Activated CD4-positive, alpha-beta T cell treated with anti-CD3 and anti-CD28 coated beads for 36 hours (primary cell): ENCODE measurements at places on chromosomes 13 and 19. TPM values are rescaled to one million over a fixed set of nuclear protein-coding genes. Genes with fewer than 3 reads are reported as not detected.

DNA sequence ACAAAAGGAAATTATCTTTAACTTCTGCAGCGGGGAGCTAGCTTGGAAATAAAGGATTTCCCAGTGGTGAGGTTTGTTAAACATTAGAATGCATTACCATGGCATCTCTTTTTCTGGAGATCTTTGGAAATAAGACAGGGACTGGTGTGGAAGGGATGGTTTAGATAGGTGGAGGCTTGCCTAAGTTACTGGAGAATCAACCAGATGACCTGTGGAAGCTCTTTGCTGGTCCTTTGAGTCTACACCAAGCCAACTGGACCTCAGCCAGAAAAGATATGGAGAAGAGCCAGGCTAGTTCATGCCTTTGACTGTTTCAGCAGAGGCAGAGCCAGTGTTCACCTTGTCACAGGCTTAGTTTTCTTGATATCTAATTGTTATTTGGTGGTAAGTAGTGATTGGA is 134.7 kb downstream of the KCNRG start:
- no peak for DNase-seq
- peaks cover 7% of the 10 kb centered on the region for H3K27me3 ChIP-seq
- H3K36me3 ChIP-seq, result no peaks in the 10 kb centered on the region
- H3K4me1 ChIP-seq, result peaks cover 18% of the 10 kb centered on the region

DNA sequence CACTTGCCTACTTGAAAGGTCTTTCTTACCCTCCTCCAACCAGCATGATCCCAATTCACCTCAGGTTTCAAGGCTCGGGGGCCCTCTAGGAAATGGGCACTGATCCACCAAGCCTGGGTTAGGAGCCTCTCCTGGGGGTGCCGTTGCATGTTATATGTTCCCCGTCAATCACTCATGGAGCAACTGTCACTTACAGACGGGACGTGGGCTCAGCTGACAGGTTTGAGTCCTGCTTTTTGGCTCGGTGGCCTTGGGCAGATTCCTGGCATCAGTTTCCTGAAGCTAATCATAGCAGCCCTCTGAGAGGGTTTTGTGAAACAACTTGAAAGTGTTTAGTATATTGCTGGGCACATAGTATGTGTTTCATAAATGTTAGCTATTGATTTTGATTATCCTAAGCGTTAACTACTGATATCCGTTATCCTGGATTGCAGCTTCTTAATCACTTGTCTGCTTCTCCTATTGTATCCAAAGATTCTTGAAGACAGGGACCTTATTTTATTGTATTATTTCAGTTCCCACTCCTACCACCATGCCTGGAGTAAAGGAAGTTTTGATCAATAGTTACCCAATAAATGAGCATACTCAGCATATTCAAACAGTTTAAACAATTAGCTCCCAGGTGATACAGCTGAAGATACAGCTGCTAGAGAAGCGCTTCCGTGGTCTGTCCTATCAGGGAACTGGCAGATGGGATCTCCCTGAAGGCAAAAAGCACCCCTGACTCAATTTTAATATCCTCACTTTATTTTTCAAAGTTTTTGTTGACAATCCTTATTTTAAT is 57.9 kb downstream of the RFC3 start:
- no peaks in the 10 kb centered on the region for H3K27me3 ChIP-seq
- H3K36me3 ChIP-seq, result peaks cover 8% of the 10 kb centered on the region
- H3K4me3 ChIP-seq, result no peak overlapping the region
- H3K4me1 ChIP-seq, result no peaks in the 10 kb centered on the region
- H3K27ac ChIP-seq, result no peak overlapping the region
- no peak for DNase-seq

- H3K4me3 ChIP-seq, result no peak overlapping the region
- peaks cover 29% of the 10 kb centered on the region for H3K27me3 ChIP-seq
- no peaks in the 10 kb centered on the region for H3K4me1 ChIP-seq
- H3K36me3 ChIP-seq, result no peaks in the 10 kb centered on the region
Observed at GRCh38 chr19:33304371-33304759, 2.0 kb upstream of the CEBPA start.

- no peak for DNase-seq
- no peak overlapping the region for H3K4me3 ChIP-seq
- H3K4me1 ChIP-seq, result peaks cover 87% of the 10 kb centered on the region
- peak overlapping the region; percentile 24 for H3K27ac ChIP-seq
- H3K36me3 ChIP-seq, result peaks cover 23% of the 10 kb centered on the region
Observed at GRCh38 chr19:19448238-19448544, 42.7 kb downstream of the GATAD2A start.

- H3K27ac ChIP-seq, result peak overlapping the region; percentile 11
- no peaks in the 10 kb centered on the region for H3K4me1 ChIP-seq
- no peak for DNase-seq
- no peaks in the 10 kb centered on the region for H3K27me3 ChIP-seq
Observed at GRCh38 chr13:47945738-47946137, 55.3 kb downstream of the SUCLA2 start.

- no peaks in the 10 kb centered on the region for H3K4me1 ChIP-seq
- DNase-seq, result peak; percentile 84
- H3K4me3 ChIP-seq, result no peak overlapping the region
- no peak overlapping the region for H3K27ac ChIP-seq
- peaks cover 12% of the 10 kb centered on the region for H3K27me3 ChIP-seq
Observed at GRCh38 chr19:4172861-4173473, 9.4 kb downstream of the SIRT6 start.

DNA sequence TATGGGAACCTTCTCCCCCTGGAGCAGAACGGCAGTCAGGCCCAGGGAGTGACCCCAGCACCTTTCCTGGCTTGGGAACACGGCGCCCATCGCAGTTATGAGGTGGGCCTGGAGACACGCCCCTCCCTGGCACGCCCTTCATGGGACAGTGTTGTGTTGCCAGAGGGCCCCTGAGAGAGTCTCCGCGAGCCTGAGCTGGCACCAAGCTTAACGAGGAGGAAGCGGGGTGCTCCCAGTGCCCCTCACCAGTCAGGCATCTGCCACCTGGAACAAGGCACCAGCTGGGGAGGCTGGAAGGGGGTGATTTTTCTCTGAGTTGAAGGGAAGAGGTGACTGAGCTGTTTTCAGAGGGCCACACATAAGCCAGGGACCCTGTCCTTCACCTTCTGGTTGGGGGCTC is 180.6 kb downstream of the KDM4B start:
- no peak for DNase-seq
- no peaks in the 10 kb centered on the region for H3K27me3 ChIP-seq
- H3K4me1 ChIP-seq, result no peaks in the 10 kb centered on the region
- peaks cover 17% of the 10 kb centered on the region for H3K36me3 ChIP-seq
- no peak overlapping the region for H3K4me3 ChIP-seq
- no peak overlapping the region for H3K27ac ChIP-seq

GRCh38 chr13:31538067-31539042 is 201.0 kb upstream of the RXFP2 start:
- peaks cover 12% of the 10 kb centered on the region for H3K27me3 ChIP-seq

DNA sequence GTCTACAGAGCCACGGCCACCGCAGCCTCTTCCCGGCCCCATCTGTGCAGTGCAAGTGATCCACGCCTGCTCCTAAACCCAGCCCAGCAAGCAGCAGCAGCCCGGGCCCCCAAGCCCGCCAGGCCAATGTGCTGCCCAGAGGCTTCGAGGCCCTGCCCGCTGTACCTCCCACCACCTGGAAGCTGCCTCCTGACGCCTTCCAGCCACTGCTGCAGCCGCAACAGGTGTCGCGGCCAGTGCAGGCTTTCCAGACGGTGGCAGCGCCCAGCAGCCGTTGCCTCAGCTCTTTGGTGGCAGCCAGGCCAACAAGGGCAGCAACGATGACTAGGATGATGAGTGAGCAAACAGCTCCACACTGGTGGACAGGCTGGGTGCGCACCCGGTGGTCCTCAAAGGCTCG is 50.2 kb upstream of the TPM4 start:
- peaks cover 10% of the 10 kb centered on the region for H3K4me1 ChIP-seq
- no peaks in the 10 kb centered on the region for H3K27me3 ChIP-seq
- DNase-seq, result no peak
- no peaks in the 10 kb centered on the region for H3K36me3 ChIP-seq

- no peak for DNase-seq
- no peaks in the 10 kb centered on the region for H3K27me3 ChIP-seq
- H3K27ac ChIP-seq, result no peak overlapping the region
- H3K4me1 ChIP-seq, result no peaks in the 10 kb centered on the region
Observed at GRCh38 chr13:59111751-59112171, 1052.0 kb downstream of the DIAPH3 start.

- no peaks in the 10 kb centered on the region for H3K27me3 ChIP-seq
- DNase-seq, result no peak
- peaks cover 25% of the 10 kb centered on the region for H3K36me3 ChIP-seq
- H3K4me3 ChIP-seq, result no peak overlapping the region
- H3K4me1 ChIP-seq, result no peaks in the 10 kb centered on the region
Observed at GRCh38 chr13:98847780-98848179, 95.3 kb upstream of the SLC15A1 start.

DNA sequence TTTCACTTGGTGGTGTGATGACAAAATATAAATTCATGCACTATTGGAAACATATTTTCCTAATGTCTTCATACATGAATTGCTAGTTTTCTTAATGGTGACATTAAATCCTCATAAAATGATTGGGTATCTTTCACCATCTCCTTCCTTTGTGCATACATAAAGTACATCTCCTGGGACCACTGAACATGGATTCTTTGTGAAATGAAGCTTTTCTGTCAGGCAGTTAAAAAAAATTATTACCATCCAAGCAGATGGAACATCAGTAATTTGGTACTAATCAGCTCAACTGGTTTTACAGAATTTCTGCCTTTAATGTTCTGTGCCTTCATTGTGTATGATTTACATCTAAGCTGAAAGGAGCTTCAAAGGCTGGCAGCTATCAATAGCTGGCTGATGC is 891.7 kb upstream of the SLC10A2 start:
- no peak for DNase-seq
- H3K27me3 ChIP-seq, result no peaks in the 10 kb centered on the region
- H3K27ac ChIP-seq, result no peak overlapping the region
- no peaks in the 10 kb centered on the region for H3K4me1 ChIP-seq
- no peaks in the 10 kb centered on the region for H3K36me3 ChIP-seq

- peaks cover 29% of the 10 kb centered on the region for H3K36me3 ChIP-seq
- DNase-seq, result no peak
- no peaks in the 10 kb centered on the region for H3K27me3 ChIP-seq
Observed at GRCh38 chr19:14511229-14511593, 7.0 kb downstream of the DNAJB1 start.

- DNase-seq, result peak; percentile 62
- H3K36me3 ChIP-seq, result peaks cover 6% of the 10 kb centered on the region
- H3K27me3 ChIP-seq, result no peaks in the 10 kb centered on the region
Observed at GRCh38 chr19:4474514-4475022, 2.5 kb downstream of the HDGFL2 start.

GRCh38 chr13:25836574-25837336 is 215.1 kb downstream of the SHISA2 start:
- no peaks in the 10 kb centered on the region for H3K27me3 ChIP-seq
- no peaks in the 10 kb centered on the region for H3K36me3 ChIP-seq
- H3K4me3 ChIP-seq, result no peak overlapping the region
- H3K27ac ChIP-seq, result no peak overlapping the region

DNA sequence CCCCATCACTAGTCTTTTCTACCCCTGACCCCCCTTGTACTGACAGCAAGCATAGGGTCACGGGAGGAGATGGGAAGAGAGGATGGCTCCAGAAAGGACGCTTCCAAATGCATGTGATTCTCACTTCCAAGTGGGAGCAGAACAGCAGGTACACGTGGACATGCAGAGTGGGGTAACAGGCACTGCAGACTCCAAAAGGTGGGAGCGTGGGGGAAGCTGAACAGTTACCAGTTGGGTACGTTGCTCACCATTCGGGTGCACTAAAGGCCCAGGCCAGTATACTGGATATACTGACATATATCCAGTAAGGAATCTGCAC is 2.3 kb upstream of the ETV2 start:
- H3K27me3 ChIP-seq, result no peaks in the 10 kb centered on the region
- no peak overlapping the region for H3K27ac ChIP-seq
- DNase-seq, result no peak
- H3K36me3 ChIP-seq, result peaks cover 17% of the 10 kb centered on the region
- no peak overlapping the region for H3K4me3 ChIP-seq
- peaks cover 20% of the 10 kb centered on the region for H3K4me1 ChIP-seq

DNA sequence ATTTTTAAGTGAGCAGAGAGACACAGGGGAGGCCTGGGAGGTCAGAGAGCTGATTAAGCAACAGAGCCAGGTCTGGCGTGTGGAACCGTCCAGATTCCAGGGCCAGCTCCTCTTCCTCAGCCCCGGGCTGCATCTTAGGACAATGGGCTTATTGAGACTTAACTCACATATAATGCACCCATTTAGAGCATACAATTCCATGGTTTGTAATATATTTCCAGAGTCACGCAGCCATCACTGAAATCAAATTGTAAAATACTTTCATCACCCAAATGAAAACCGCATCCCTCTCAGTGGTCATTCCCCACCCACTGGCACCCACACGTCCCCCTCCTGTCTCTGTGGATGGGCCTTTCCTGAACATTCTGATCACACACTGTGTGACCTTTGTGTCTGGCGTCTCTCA is 2.1 kb upstream of the HMG20B start:
- H3K27me3 ChIP-seq, result no peaks in the 10 kb centered on the region
- DNase-seq, result no peak
- H3K27ac ChIP-seq, result no peak overlapping the region
- H3K4me1 ChIP-seq, result peaks cover 11% of the 10 kb centered on the region
- peaks cover 12% of the 10 kb centered on the region for H3K36me3 ChIP-seq

DNA sequence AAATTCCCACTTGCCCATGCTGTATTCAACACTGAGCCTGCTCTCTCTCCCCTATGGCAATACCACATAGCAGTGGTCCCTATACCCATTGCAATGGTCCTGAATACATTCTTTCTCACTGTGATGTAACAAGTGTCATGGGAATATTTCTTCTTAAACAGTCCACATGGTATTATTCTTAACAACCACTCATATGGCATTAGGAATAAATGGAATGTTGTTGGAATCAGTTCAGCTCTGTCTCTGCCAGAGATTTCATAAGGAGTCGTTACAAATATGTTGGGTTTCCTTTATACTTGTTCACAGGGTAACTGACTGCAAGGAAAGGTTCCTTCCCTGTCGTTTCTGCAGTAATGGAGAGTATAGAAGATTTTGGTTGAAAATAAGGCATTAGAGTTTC is 128.3 kb upstream of the SPATA13 start:
- no peak for DNase-seq
- H3K27ac ChIP-seq, result no peak overlapping the region
- peaks cover 9% of the 10 kb centered on the region for H3K27me3 ChIP-seq

DNA sequence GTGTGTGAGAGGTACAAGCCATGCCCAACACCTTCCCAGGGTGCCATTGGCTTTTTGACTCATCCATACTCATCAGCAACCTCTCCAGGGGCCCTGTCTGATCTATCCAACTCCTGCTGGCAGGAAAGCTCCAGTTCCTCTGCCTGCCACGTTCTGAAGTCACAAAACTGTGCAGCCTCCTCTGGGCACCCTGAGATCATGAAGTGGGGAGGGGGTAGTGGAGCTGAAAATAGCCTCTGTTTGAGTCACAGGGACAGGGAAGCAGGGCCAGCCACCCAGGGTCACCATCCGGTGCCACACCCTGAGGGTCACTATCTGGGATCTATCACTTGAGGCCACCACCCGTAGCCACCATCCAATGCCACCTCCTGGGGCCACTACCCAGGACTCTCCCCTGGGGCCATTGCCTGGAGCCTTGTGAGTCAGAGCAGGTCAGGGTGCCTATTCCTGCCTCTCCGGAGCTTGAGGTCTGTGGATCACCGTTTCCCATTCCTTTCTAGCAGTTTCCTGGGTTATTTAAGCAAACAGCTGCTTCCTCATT is 172.1 kb downstream of the NUFIP1 start:
- H3K4me1 ChIP-seq, result peaks cover 27% of the 10 kb centered on the region
- H3K36me3 ChIP-seq, result no peaks in the 10 kb centered on the region
- DNase-seq, result peak; percentile 8
- H3K27me3 ChIP-seq, result peaks cover 23% of the 10 kb centered on the region
- H3K27ac ChIP-seq, result no peak overlapping the region
- no peak overlapping the region for H3K4me3 ChIP-seq

Gene GJA3
- 0.32 TPM for total RNA-seq

Gene USHBP1
- total RNA-seq, result 0.11 TPM

Gene PODNL1
- total RNA-seq, result 0.46 TPM

Gene HMGB1
- 851 TPM for total RNA-seq

Gene ACP7
- not detected for total RNA-seq

Gene ZNF600
- total RNA-seq, result 14.3 TPM

Gene JUNB
- 375 TPM for total RNA-seq

Gene KL
- total RNA-seq, result 0.37 TPM

Gene S1PR5
- 0.07 TPM for total RNA-seq
